ENCODE measurements at places on chromosomes 1 and 21. TPM values are rescaled to one million over a fixed set of nuclear protein-coding genes. Genes with fewer than 3 reads are reported as not detected.

DNA sequence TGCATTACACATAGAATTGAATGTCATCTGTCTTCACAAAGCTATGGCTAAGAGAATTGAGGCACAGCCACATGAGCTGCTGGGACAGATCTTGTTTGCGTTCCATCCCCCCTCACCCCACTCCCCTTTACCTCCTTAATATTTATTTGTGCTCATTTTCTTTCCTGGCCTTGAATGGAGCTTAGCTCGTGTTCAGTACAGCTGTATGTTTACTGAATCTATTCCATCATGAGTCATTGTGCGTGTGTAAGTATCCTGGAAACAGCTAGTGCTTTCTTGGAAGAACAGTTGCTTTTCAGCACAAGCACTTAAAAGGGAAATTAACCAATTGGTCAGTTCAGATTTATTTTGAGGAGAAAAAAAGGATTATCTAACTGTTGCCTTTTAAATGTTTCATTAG lies 14.7 kb downstream of the PROX1 start:
- H3K36me3 ChIP-seq, result no peaks in the 10 kb centered on the region
- H3K4me1 ChIP-seq, result no peaks in the 10 kb centered on the region
- no peak overlapping the region for H3K4me3 ChIP-seq

- H3K27ac ChIP-seq, result no peak overlapping the region
- H3K4me3 ChIP-seq, result no peak overlapping the region
- H3K4me1 ChIP-seq, result peaks cover 11% of the 10 kb centered on the region
- H3K27me3 ChIP-seq, result no peaks in the 10 kb centered on the region
- H3K36me3 ChIP-seq, result no peaks in the 10 kb centered on the region
These were observed 128.8 kb downstream of the KCNN3 start for GRCh38 chr1:154741327-154741726.

- H3K36me3 ChIP-seq, result no peaks in the 10 kb centered on the region
- no peak overlapping the region for H3K27ac ChIP-seq
These were observed 8.0 kb upstream of the GUCA2A start for GRCh38 chr1:42172381-42173133.

GRCh38 chr1:90296327-90296726 lies 301.4 kb downstream of the ZNF326 start:
- H3K27me3 ChIP-seq, result no peaks in the 10 kb centered on the region
- no peak overlapping the region for H3K4me3 ChIP-seq
- no peaks in the 10 kb centered on the region for H3K4me1 ChIP-seq
- no peak for DNase-seq
- H3K27ac ChIP-seq, result no peak overlapping the region

DNA sequence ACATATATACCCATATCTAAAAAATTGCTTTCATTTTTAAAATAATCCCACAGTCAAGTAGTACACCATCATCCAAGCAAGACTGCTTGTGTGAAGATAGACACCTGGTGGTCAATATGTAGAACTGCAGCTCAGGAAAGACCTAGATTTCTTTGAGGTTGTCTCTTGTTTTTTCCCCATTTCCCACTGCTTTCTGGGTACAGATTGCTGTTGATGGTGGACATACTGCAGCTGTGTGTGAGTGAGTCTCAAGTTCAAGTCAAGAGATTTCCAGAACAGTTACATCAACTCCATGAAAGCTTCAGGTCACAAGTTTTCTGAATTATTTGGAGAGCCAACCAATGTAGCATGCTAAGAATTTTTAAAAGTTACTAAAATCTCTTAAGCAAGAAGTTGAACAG lies 306.4 kb downstream of the DUSP10 start:
- H3K27ac ChIP-seq, result no peak overlapping the region
- H3K27me3 ChIP-seq, result no peaks in the 10 kb centered on the region
- no peak overlapping the region for H3K4me3 ChIP-seq
- no peaks in the 10 kb centered on the region for H3K36me3 ChIP-seq
- DNase-seq, result peak; percentile 22

GRCh38 chr1:193703121-193703520 lies 516.7 kb upstream of the B3GALT2 start:
- H3K27me3 ChIP-seq, result no peaks in the 10 kb centered on the region
- no peak for DNase-seq
- H3K4me1 ChIP-seq, result no peaks in the 10 kb centered on the region

- no peaks in the 10 kb centered on the region for H3K4me1 ChIP-seq
- H3K4me3 ChIP-seq, result no peak overlapping the region
- H3K27ac ChIP-seq, result no peak overlapping the region
- no peaks in the 10 kb centered on the region for H3K36me3 ChIP-seq
These were observed 57.6 kb upstream of the FMO3 start for GRCh38 chr1:171032822-171033702.

GRCh38 chr1:147852706-147853225 lies 49.8 kb upstream of the GJA8 start:
- no peak overlapping the region for H3K27ac ChIP-seq
- H3K36me3 ChIP-seq, result no peaks in the 10 kb centered on the region
- no peaks in the 10 kb centered on the region for H3K27me3 ChIP-seq
- DNase-seq, result no peak
- H3K4me1 ChIP-seq, result no peaks in the 10 kb centered on the region

DNA sequence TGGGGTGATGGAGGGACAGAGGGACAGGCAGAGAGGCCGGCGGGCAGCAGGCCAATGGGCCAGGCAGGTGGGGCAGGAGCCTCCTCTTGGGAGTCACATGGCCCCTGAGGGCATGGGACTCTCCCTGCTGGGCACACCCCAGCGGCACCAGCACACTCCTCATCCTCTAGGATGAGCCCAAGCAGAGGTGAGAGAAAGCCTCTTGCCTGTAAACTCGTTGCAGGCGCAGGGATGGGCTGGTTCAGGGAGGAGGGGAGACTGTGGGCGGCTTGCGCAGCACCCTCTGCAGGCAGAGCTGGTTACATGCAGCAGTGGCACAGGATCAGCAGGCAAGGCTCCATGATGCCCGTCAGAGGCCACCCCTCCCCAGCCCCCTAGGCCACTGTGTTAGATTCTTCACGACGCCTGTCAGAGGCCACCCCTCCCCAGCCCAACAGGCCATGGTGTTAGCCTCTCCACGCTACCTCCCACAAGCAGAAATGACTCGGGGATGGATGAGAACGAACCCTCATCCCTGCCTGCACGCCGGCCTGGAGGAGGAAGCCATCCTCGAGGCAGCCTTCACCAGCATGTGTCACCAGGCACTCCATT lies 209.7 kb upstream of the VAMP3 start:
- no peaks in the 10 kb centered on the region for H3K27me3 ChIP-seq
- no peak overlapping the region for H3K4me3 ChIP-seq
- no peak overlapping the region for H3K27ac ChIP-seq
- DNase-seq, result no peak
- H3K4me1 ChIP-seq, result no peaks in the 10 kb centered on the region

DNA sequence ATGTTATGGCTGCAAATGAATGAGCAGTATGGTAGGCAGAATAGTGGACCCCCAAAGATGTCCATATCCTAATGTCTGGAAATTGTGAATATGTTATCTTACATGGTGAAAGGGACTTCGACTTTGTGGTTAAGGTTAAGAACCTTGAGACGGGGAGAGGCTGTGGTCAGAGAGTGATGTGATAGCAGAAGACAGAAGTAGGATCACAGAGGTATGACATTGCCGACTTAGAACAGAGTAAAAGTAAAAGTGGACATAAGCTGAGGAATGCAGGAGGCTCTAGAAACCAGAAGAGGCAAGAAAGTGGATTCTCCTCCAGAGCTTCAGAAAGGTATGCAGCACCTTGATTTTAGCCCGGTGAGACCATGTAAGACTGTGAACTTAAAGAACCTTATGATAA lies 74.6 kb downstream of the CTH start:
- H3K4me3 ChIP-seq, result no peak overlapping the region
- no peaks in the 10 kb centered on the region for H3K36me3 ChIP-seq
- no peak overlapping the region for H3K27ac ChIP-seq
- DNase-seq, result no peak
- no peaks in the 10 kb centered on the region for H3K4me1 ChIP-seq
- H3K27me3 ChIP-seq, result no peaks in the 10 kb centered on the region

DNA sequence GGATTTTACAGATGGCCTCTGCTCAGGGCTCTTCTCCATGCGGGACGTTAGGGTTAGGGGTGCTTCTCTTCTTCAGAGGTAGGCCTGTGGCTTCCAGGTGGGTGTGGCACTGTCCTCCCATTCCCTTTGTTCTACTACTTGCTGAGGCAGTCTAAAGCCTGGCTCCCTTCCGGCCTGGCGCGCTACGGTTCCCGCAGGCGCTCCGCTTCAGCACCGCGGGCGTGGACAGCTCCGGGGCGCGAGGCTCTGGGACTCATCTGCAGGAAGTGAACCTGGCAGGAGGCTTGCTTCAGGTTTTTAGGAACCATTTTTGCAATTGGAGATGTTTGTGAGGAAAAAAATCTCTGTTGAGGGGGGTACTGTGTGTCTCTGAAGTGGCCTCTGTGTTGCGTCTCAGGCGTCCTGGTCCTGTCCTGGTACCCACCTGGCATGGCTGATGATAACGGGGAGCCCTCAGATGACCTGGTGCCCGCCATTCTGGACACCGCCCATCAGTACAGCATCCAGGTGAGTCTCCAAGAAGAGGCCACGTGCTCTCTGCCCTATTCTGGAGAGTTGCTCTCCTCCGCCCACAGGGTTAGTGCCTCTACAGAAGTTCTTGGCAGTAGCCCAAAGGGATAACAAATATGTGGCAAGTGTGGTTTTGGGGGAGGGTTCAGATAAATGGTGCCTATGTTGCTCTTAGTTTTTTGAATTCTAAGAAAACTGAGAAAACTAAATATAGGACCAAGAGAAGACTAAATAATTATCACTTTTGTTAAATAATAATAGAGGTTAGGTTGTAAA lies 1.9 kb downstream of the MANEAL start:
- H3K4me3 ChIP-seq, result no peak overlapping the region
- peaks cover 3% of the 10 kb centered on the region for H3K4me1 ChIP-seq
- H3K36me3 ChIP-seq, result peaks cover 14% of the 10 kb centered on the region

GRCh38 chr1:169327875-169328274 lies 39.7 kb downstream of the NME7 start:
- H3K27ac ChIP-seq, result no peak overlapping the region
- H3K36me3 ChIP-seq, result no peaks in the 10 kb centered on the region
- DNase-seq, result no peak
- H3K4me1 ChIP-seq, result peaks cover 11% of the 10 kb centered on the region
- H3K27me3 ChIP-seq, result no peaks in the 10 kb centered on the region
- H3K4me3 ChIP-seq, result no peak overlapping the region

GRCh38 chr1:235341334-235341733 lies 13.0 kb downstream of the GGPS1 start:
- H3K27me3 ChIP-seq, result no peaks in the 10 kb centered on the region
- no peak overlapping the region for H3K27ac ChIP-seq
- H3K36me3 ChIP-seq, result peaks cover 42% of the 10 kb centered on the region
- DNase-seq, result no peak

GRCh38 chr1:5728663-5729355 lies 263.4 kb downstream of the NPHP4 start:
- no peak overlapping the region for H3K4me3 ChIP-seq
- no peak overlapping the region for H3K27ac ChIP-seq
- no peaks in the 10 kb centered on the region for H3K4me1 ChIP-seq
- DNase-seq, result no peak
- H3K36me3 ChIP-seq, result no peaks in the 10 kb centered on the region

DNA sequence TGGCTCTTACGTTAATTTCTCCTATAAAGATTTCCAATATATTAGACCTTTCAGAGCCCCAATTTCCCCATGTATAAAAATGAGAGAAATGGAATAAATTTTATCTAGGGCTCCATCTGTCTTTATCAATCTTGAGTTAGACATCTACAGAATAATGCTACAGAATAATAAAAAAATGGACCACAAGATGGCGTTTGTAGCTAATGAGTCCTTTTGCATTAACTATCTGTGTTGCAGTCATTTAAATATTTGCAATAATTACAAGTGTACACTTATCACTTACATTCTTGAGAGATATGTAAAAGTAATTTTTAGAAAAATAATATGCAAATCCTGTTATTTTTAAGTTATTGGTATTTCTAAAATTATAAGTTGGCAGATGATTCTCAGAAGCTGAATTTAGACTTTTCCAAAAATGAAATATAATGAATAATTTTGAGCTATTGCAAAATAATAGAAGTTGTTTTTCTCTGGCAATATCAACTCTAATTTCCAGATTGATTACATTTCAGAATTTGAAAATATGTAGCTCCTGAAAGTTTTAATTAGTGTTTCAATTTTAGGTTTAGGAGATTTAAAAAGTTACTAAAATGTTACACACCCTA lies 87.7 kb downstream of the SNX7 start:
- no peak for DNase-seq
- no peak overlapping the region for H3K27ac ChIP-seq
- no peaks in the 10 kb centered on the region for H3K27me3 ChIP-seq
- no peak overlapping the region for H3K4me3 ChIP-seq

GRCh38 chr1:36217670-36218069 lies 6.6 kb upstream of the THRAP3 start:
- H3K36me3 ChIP-seq, result no peaks in the 10 kb centered on the region
- H3K4me1 ChIP-seq, result peaks cover 9% of the 10 kb centered on the region
- DNase-seq, result no peak

DNA sequence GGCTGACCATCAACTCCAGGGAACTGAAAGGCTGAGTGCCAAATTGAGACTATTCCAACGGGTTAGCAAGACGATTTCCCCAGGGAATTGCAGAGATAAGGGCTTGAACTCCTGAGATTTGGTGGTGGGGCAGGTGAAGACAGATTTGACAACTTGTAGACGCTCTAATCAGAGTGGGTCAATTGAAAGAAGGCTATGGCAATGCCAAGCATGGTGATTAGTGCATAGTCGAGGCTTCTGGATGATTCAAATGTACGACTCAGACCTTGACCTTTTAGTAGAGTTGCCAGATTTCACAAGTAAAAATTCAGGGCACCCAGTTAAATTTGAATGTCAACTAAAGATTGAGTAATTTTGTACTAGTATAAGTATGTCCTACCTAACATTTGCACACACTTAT lies 302.1 kb upstream of the SPAG17 start:
- no peak overlapping the region for H3K27ac ChIP-seq
- H3K36me3 ChIP-seq, result no peaks in the 10 kb centered on the region
- H3K4me3 ChIP-seq, result no peak overlapping the region
- no peaks in the 10 kb centered on the region for H3K27me3 ChIP-seq

GRCh38 chr1:31482482-31483011 lies 69.5 kb downstream of the SERINC2 start:
- H3K27me3 ChIP-seq, result no peaks in the 10 kb centered on the region
- DNase-seq, result peak; percentile 14
- no peaks in the 10 kb centered on the region for H3K36me3 ChIP-seq

- H3K4me3 ChIP-seq, result no peak overlapping the region
- no peaks in the 10 kb centered on the region for H3K36me3 ChIP-seq
- H3K27ac ChIP-seq, result no peak overlapping the region
These were observed 1656.0 kb downstream of the MRPL39 start for GRCh38 chr21:23951251-23951650.

Gene HPDL
- 0.09 TPM for polyA plus RNA-seq

Gene RXRG
- not detected for polyA plus RNA-seq

Gene ADAM30
- polyA plus RNA-seq, result not detected

Gene CA14
- polyA plus RNA-seq, result not detected

All from CD14-positive monocyte (primary cell).